ENCODE measurements at places on chromosomes 12 and 14. TPM values are rescaled to one million over a fixed set of nuclear protein-coding genes. Genes with fewer than 3 reads are reported as not detected.

Gene SMCO2
- not detected for polyA plus RNA-seq

Gene WIF1
- polyA plus RNA-seq: 2.5 TPM

Gene TBC1D30
- 6.5 TPM for polyA plus RNA-seq

Gene GPR162
- polyA plus RNA-seq: 26.1 TPM

Gene SLC25A21
- polyA plus RNA-seq: 2.3 TPM

Gene HHIPL1
- 1.4 TPM for polyA plus RNA-seq
